Stimulated activated naive CD4-positive, alpha-beta T cell treated with Interleukin-2 at 50 U/mL for 16 hours (primary cell): ENCODE measurements at places on chromosomes 13 and 19.

- DNase-seq: no peak
These were observed 202.6 kb downstream of the TSHZ3 start for GRCh38 chr19:31146546-31147183.

DNA sequence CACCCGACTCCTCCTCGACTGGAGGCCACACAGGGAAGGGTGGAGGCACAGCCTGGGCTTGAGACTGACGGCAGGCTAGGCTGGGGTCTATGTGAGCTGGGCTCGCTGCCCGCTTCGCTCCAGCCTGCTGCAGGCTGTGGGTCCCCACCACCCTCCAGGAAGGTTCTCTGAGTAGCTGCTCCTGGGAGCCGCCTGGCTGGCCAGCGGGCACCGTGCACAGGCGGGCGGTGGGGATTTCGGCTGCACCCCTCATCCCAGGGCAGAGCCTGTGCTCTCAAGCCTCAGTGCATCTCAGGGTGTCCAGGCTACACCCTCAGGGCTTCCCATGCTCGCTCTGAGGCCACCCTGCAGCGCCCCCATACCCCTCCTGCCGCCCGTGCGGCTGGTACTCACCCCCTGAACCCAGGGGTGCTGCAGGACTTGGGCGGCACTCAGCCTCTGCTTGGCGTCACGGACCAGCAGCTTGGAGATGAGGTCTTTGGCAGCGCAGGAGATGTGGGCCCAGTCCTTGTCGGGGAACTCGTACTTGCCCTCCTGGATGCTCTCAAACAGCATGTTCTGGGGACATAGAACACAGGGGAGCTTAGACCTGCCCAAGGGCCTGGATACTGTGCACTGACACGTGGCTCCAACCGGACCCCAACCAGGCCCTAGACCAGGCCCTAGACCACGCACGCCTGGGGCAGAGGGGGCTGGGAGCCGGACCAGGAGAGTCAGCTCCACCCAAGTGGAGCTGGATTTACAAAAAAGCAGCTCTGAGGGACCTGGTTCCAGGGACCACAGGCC, 10.2 kb downstream of the MKNK2 start:
- DNase-seq: no peak

DNA sequence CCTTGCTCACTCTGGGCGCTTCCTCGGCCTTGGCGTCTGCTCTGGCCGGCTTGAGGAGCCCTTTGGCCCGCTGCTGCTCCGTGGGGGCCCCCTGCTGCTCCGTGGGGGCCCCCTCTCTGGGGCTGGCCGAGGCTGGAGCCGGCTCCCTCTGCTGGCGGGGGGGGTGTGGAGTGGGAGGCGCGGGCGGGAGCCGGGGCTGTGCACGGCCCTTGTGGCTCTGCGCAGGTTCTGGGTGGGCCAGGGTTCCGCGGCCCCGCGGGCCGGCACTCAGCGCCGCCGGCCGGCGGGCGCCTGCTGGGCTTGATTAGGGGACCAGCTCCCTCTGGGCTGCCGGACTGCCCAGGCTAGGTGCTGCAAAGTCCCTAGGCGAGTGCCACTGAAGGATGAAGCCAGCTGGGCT, 436.2 kb downstream of the SLITRK6 start:
- no peak for DNase-seq

GRCh38 chr13:100989392-100989791, 314.8 kb upstream of the TMTC4 start:
- no peak for DNase-seq

DNA sequence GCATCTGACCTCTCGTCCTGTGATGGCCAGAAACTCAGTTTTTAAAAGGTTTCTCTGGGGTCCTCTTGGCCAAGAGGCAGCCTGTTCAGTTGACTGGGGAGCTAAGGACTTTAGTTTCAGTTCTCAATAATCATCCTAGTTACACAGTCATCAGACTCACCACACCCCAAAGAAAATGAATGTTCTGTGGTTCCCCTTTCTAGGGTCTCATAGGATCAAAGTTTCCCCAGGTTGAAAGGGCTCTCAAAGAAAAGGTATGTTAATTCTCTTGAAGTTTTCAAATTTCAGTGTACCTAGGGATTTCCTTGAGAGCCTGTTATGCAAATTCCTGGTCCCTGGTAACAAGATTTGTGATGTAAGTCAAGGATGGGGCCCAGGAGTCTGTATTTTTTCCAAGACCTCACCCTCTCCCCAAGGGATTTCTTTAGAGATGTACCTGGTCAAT, 94.9 kb downstream of the FAM216B start:
- DNase-seq: no peak

DNA sequence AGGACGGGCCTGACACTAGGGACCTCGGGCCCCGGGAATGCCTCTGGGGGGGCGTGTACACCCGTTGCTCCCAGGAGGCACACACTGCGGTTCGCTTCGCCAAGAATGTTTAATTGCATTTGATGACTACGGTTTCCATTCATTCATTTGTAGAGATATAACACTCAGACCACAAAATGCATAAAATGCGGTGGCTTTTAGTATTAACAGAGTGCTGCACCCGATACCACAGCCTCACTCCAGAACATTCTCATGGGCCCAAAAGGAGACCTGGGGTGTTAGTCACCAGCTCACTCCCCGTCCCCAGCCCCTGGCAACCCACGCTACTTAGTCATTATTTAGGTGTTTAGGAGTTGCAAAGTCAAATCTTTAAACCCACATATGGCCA, 21.8 kb downstream of the HCN2 start:
- peak; percentile 84 for DNase-seq

DNA sequence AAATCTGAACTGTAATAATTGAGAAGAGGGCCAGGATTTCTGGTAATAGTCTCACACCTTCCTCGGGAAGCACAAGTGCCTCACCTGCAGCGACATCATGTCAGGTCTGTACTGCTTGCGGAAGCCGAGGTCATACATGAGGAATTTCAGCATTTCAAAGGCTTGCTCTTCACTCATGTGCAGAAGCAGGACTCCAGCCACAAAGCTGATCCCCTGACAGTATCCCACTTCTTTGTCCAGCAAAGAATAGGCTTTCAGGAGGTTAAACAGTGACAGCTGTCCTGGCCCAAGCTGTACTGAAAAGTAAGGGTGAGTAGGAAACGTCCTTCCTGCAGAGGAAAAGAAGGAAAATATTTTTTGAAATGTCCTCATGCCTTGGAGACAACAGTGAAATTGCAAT, 182.7 kb downstream of the TBC1D4 start:
- DNase-seq: no peak

GRCh38 chr13:46751811-46752635, 44.9 kb downstream of the ESD start:
- DNase-seq: peak; percentile 42

DNA sequence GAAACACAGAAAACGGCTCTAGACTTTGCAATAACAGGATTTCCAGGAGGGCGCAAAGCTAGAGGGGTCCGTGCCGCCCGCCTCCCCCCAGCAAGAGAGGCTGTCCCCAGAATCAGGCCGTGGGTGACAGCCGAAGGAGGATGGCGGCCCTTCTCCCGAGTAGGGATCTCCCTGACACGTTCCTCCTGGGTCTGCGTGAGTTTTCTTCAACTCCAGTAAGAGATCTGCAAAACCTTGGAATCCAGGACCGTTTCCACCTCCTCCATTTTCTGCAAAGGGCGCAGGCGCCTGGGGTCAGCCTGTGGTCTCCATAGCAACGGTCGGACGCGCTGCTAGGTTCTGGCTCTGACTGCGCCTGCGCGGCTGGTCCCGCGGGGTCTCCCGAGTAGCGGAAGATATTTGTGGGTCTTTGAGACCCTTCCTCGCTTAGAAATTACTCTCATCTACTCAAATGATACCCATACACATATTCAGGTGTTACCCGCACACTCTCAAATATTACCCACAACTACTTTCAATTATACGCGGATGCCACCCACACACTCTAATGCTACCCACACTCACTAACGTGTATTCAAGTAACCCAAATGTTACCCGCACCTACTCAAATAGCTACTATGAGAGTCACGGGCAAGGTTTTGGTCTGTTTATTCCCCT, 2.1 kb downstream of the PNMA8C start:
- DNase-seq: peak; percentile 26

DNA sequence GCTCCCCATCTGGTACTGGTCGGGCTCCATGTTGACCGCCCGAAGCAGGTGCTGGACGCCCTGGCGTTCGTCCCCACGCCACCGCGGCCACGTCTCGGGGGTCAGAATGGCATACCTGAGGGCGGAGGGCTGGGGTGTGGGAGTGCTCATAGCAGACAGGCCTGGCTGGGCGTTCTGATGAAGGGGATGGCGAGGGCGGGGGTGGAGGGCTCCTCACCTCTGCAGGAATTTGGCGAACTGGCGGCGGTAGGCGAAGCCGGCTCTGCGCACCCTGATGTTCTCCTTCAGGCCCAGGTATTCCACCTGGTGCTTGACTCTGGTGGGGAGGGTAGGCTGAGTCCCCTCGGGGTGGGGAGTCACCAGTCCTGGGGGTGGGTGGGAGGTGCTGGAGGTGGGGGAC, 22.3 kb upstream of the ZNF414 start:
- DNase-seq: no peak

GRCh38 chr13:109745702-109746101, 40.7 kb downstream of the IRS2 start:
- DNase-seq: no peak

DNA sequence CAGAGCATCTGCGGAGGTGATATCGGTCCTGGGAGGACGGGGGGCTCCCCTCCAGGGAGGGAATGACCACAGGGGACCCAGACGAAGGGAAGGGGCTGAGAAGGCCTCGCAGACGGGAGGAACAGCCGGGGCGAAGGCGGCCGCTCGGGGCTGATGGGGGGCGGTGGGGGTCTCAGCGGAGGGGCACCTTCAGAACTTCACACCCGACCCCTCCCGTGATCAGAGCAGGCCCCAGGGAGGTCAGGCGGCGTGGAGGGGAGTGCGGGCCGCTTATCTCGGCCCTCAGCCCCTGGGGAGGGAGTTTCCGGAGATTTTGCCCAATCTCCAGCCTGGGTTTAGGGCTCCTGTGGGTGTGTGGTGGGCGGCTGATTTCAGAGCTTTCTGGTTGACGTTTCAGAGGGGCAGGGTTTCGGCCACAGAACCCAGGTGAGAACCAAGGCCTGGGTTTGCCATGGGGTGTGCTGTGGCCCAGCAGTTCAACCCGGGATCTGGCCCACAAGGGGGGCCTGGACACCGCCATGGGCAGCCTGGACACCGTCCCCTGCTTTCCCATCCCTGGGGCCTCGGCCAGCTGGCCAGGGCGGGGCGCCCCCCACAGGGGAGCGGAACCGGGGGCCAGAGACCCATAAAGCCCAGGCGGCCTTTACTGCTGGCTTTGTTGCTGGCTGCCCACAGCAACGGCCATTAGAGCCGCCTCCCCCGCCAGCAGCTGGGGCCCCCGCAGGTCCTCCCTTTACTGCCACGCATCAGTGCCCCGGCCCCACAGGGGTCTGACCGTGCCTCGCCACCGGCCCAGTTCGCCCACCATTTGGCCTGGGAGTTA, 29.0 kb downstream of the ARID3A start:
- DNase-seq: no peak

DNA sequence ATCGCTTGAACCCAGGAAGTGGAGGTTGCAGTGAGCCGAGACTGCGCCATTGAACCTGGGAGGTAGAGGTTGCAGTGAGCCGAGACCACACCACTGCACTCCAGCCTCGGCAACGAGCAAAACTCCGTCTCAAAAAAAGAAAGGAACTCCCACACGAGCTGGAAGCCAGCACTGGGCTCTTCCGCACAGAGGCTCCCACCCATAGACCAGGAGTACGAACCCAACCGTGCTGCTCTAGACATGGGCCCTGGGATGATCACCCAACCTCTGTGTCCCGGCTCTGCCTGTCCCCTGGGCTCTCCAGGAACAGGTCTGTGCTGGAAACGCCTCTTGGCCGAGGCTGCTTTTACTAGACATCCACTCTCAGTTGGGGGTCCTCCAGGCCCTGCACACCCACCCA, 12.0 kb downstream of the DOT1L start:
- no peak for DNase-seq

GRCh38 chr19:32349724-32350470, 4.5 kb downstream of the ZNF507 start:
- DNase-seq: no peak

DNA sequence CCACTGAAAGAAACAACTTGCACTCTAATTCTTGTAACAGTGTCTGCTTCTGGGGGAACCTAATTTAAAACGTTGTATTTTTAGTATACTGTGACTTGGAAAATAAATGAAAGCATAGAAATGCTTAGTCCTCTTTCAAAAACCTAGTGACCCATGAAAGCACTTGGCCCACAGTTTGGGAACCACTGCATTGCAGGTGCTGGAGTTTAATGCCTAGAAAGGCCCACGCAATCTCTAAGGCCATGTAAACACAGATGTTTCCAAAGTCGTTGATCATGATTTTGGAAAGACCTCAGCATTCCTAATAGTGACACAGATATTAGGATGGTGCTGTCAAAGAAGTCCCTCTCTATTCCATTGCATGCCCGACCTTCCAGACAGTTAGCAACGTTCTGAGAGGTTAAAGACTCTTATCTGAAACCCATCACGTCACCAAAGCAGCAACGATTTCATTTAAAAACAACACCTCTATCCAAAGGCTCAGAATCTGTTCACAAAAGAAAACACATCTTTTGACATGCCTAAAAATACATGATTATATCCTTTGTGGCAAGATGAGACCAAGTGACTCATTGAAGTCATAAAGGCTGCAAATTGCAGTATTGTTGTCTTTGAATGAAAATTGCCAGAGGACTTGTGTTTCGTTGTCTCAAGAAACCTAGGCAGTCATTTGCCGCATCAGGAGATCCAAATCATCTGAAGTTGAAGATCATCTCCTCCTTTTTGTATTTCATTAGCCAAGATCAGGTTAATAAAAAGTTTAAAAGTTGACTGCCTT, 328.0 kb upstream of the ZNF507 start:
- DNase-seq: no peak

DNA sequence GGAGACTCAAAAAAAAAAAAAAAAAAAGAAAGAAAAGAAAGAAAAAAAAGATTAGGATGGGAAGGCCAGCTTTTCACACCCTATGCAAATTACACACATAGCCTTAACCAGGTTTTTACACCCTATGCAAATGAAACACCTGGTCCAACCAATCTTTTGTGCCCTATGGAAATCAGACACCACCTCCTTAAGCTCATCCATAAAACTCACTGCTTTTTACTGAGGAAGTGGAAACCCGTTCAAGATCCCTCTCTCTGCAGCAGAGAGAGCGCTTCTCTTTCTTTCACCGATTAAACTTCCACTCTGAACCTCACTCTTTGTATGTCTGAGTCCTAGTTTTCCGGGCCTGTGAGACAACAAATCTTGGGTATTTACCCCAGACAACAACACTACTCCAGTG, 25.3 kb upstream of the HOMER3 start:
- no peak for DNase-seq

DNA sequence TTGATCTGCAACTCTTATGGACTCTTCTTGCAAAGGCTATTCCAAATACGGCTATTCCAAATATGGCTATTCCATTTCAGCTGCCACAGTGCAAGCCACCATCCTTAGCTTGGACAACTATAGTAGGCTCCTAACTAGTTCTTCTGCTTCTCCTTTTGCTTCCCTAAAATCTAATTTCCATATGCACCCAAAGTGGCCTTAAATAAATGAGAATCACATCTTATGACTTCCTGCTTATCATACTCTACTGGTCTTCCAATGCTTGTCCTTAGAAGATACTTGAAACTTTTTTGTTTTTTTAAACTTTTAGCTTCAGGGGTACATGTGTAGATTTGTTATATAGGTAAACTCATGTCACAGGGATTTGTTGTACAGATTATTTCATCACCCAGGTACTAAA, 4.9 kb downstream of the UCHL3 start:
- DNase-seq: no peak
